ENCODE measurements at places on chromosomes 12 and 14.

- H3K4me3 ChIP-seq, result no peak overlapping the region
- H3K4me1 ChIP-seq, result peaks cover 6% of the 10 kb centered on the region
- H3K36me3 ChIP-seq, result no peaks in the 10 kb centered on the region
Measured at GRCh38 chr14:72553656-72554055, 340.2 kb downstream of the DPF3 start.

GRCh38 chr12:96766232-96766631, 140.8 kb upstream of the NEDD1 start:
- no peaks in the 10 kb centered on the region for H3K4me1 ChIP-seq
- DNase-seq, result no peak
- H3K36me3 ChIP-seq, result no peaks in the 10 kb centered on the region
- H3K27me3 ChIP-seq, result no peaks in the 10 kb centered on the region
- H3K27ac ChIP-seq, result no peak overlapping the region

- no peaks in the 10 kb centered on the region for H3K4me1 ChIP-seq
- no peak overlapping the region for H3K27ac ChIP-seq
- H3K27me3 ChIP-seq, result no peaks in the 10 kb centered on the region
Measured at GRCh38 chr12:130775953-130776856, 60.1 kb upstream of the RIMBP2 start.

DNA sequence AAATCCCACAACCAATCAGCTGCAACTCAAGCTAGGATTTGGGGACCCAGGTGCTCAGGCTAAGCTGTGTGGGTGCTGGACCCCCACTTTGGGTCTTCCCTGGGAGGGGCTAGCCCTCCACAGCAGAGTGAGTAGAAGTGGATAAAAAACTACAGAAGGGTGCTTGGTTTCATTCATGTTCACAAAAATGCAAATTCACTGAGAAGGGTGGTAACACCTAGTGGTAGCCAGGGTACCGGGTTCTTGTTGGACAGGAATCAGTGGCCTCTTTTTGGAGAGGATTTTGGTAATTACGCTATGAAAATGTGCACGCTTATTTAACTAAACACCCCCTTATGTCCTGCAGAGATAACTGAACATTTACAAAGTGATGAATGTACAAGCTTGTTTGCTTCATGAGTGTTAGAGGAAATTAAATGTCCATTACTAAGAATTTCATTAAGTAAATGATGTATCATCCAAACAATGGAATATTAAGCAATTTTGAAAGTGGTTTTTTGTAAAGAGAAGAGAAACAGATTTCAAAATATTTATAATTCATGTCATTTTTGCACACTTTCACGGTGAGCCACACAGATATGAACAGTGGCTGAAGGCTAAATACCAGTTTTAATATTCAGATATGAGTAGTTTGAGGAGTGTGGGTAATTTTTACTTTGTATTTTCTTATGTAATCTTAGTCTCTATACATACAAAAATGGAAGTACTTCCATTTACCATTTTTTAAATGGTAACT, 78.3 kb downstream of the DDX51 start:
- no peak for DNase-seq
- H3K36me3 ChIP-seq, result peaks cover 43% of the 10 kb centered on the region
- H3K27ac ChIP-seq, result no peak overlapping the region
- no peaks in the 10 kb centered on the region for H3K4me1 ChIP-seq

GRCh38 chr12:84982888-84983287, 53.2 kb downstream of the TSPAN19 start:
- no peaks in the 10 kb centered on the region for H3K36me3 ChIP-seq
- no peak for DNase-seq
- H3K27me3 ChIP-seq, result no peaks in the 10 kb centered on the region

GRCh38 chr14:69090187-69090789, 62.6 kb downstream of the DCAF5 start:
- H3K36me3 ChIP-seq, result peaks cover 62% of the 10 kb centered on the region
- no peak for DNase-seq
- H3K4me3 ChIP-seq, result no peak overlapping the region
- peaks cover 32% of the 10 kb centered on the region for H3K4me1 ChIP-seq
- H3K27ac ChIP-seq, result peak overlapping the region; percentile 65

DNA sequence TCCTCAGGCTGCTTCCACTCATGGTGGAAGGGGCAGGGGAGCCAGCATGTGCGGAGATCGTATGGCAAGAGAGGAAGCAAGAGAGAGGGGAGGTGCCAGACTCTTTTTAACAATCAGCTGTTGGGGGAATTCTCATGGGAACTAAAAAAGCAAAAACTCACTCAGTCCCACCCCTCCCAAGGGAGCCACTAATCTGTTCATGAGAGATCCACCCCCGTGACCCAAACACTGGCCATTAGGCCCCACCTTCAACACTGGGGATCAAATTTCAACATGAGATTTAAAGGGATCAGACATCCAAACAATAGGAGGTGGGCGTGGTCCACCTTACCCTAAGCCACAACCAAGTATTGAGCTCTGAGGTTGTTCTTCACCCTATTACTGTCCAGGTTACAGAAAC, 375.1 kb downstream of the GRIN2B start:
- H3K27me3 ChIP-seq, result no peaks in the 10 kb centered on the region
- no peak overlapping the region for H3K27ac ChIP-seq
- no peaks in the 10 kb centered on the region for H3K4me1 ChIP-seq
- no peak overlapping the region for H3K4me3 ChIP-seq
- no peaks in the 10 kb centered on the region for H3K36me3 ChIP-seq

- no peak overlapping the region for H3K4me3 ChIP-seq
- H3K27me3 ChIP-seq, result no peaks in the 10 kb centered on the region
- no peaks in the 10 kb centered on the region for H3K36me3 ChIP-seq
- peaks cover 34% of the 10 kb centered on the region for H3K4me1 ChIP-seq
- no peak for DNase-seq
Measured at GRCh38 chr12:32534698-32535097, 135.3 kb downstream of the FGD4 start.

DNA sequence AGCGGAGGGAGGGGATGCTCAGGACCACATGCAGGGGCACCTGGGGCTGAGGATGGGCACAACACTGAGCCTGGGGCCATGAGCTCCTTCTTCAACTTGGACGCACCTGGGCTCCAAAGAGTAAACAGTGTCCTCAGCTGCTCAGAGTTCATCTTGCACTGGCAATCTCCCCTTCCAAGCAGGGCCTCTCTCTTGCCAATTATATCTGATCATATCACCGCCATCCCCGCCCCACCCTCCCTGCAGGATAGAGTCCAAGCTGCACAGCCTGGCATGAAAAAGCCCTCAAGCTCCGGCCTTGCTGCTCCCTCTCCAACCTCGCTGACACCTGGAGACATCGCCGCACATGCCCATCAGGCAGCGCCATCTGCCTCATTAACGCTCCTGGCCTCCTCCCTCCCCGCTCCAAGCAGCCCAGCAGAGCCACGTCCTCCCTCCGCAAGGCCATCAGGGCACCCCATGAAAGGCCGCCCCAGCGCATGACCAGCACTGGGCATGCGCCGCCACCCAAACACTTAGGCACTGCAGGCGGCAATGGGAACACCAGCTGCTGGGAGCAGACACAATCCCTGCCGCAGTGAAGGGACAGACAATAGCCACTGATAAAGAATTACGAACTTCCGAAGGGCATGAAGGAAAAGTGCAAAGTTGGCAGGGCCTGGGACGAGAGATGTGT, 88.8 kb downstream of the CHGA start:
- no peak for DNase-seq
- H3K27ac ChIP-seq, result no peak overlapping the region
- H3K27me3 ChIP-seq, result no peaks in the 10 kb centered on the region
- peaks cover 17% of the 10 kb centered on the region for H3K4me1 ChIP-seq

DNA sequence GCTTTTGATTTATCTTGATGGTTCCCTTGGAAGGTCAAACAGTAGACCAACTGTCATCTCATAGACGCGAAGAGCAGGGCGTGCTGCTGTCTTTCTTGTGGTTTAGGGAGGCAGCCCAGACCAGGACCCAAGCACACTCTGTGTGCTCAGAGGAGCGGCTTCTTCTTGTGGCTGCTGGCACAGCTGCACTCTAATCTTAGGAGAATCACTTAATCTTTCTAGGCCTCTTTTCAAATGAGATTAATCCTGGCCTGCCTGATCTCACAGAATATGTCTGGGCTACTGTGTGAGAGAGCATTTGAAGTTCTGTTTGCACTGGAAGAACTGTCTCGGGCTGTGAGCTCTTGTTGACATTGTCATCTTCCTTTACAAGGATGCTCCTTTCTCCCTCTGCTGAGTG, 60.0 kb upstream of the TRAF3 start:
- no peak for DNase-seq
- no peaks in the 10 kb centered on the region for H3K27me3 ChIP-seq
- no peak overlapping the region for H3K4me3 ChIP-seq
- H3K36me3 ChIP-seq, result peaks cover 80% of the 10 kb centered on the region
- no peak overlapping the region for H3K27ac ChIP-seq
- no peaks in the 10 kb centered on the region for H3K4me1 ChIP-seq

- H3K36me3 ChIP-seq, result no peaks in the 10 kb centered on the region
- peaks cover 43% of the 10 kb centered on the region for H3K4me1 ChIP-seq
- H3K27me3 ChIP-seq, result no peaks in the 10 kb centered on the region
- peak; percentile 84 for DNase-seq
- H3K27ac ChIP-seq, result peak overlapping the region; percentile 83
Measured at GRCh38 chr14:35331605-35332516, 39.7 kb downstream of the PSMA6 start.

DNA sequence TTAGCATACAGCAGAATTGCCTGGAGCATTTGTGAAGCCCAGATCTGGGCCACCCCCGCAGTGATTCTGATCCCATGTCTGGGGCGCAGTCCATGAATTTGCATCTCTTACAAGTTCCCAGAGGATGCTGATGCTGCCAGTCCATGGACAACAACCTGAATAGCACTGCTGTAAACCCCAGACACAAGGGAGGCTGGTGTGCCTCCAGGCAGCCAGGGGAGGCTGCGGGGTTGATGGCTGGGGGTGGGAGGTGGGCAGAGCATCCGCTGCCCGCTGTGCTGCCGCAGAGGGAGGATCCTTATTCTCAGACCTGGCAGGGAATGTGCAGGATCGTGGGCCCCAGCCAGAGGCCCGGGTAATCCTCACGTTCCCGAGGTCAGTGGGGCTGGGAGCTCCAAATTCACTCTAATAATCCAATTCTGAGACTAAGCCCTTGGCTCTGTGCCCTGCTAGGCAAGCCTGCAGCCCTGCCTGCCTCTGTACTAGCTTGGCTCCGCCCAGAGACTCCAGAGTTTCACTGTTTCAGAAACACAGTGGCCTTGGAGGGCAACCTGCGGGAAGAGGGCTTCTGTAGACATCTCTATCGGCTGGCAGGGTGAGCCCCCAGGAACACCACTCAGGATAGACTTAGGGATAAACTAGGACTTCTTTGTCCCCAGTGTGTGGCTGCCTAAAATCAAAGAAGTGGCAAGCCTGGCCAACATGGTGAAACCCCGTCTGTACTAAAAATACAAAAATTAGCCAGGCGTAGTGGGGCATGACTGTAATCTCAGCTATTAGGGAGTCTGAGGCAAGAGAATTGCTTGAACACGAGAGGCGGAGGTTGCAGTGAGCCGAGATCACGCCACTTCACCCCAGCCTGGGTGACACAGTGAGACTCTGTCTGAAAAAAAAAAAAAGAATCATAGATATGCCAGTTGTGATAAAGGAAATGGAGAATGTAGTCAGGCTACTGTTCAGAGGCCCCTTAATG, 17.8 kb upstream of the MLEC start:
- H3K27me3 ChIP-seq, result no peaks in the 10 kb centered on the region
- DNase-seq, result no peak
- no peaks in the 10 kb centered on the region for H3K36me3 ChIP-seq
- no peaks in the 10 kb centered on the region for H3K4me1 ChIP-seq

GRCh38 chr12:91099836-91100235, 11.5 kb downstream of the LUM start:
- no peaks in the 10 kb centered on the region for H3K36me3 ChIP-seq
- H3K27ac ChIP-seq, result no peak overlapping the region
- DNase-seq, result no peak
- H3K27me3 ChIP-seq, result no peaks in the 10 kb centered on the region

DNA sequence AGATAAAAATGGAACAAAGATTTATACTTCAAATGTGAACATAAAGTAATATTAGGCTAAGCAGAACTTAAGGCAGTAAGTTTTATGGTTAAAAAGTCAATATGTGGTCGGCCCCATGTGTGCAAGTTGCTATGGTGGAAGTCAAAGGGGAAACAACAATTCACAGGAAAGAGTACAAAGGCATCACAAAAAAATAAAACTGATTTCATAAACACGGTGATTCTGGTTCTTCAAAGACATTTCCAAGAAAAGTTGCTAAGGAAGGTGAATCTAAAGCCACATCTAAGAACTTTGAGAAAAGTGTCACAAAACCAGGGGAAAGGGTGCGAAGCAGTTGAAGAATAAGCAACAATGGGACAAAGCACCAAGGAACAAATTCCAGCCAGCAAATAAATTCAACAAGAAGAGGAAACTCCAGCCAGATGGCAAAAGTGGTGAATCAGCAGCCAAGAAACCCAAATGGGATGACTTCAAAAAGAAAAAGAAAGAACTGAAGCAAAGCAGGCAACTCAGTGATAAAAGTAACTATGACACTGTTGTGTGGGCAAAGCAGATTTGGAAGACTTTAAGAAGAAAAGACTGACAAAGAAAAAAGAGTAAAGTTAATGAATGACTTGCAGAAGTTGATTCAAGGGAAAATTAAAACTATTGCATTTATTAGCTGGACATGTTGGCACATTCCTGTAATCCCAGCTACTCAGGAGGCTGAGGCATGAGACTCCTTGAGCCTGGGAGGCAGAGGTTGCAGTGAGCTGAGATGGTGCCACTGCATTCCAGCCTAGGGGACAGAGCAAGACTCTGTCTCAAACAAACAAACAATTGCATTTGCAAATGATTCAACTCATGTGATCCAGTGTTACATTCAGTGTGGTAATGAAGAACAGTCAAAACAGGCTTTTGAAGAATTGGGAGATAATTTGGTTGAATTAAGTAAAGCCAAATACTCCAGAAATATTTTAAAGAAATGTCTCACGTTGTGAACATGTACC, 19.5 kb downstream of the PTGDR start:
- no peak overlapping the region for H3K27ac ChIP-seq
- no peaks in the 10 kb centered on the region for H3K27me3 ChIP-seq
- no peaks in the 10 kb centered on the region for H3K4me1 ChIP-seq
- H3K36me3 ChIP-seq, result no peaks in the 10 kb centered on the region
- DNase-seq, result no peak
- H3K4me3 ChIP-seq, result no peak overlapping the region

DNA sequence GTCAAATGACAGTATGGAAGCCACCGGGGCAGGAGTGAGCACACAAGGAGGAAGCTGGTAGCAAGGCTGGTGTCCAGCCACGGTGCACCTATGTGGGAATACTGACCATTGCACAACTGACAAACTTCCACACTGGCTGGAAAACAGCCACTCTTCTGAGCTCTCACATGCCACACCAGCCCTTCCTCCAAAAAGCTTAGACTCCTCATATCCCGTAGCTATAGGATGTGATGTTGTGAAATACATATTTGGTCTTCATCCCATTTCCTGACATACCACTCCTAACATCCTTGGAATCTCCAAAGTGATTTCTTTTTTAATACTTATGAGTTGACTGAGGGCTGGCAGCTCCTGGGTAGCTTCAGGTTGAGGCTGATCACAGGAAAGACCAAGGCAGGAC, 103.6 kb downstream of the NTF3 start:
- no peaks in the 10 kb centered on the region for H3K4me1 ChIP-seq
- no peak overlapping the region for H3K4me3 ChIP-seq
- no peak for DNase-seq
- no peaks in the 10 kb centered on the region for H3K36me3 ChIP-seq

- no peak overlapping the region for H3K4me3 ChIP-seq
- no peaks in the 10 kb centered on the region for H3K27me3 ChIP-seq
- DNase-seq, result no peak
- peaks cover 7% of the 10 kb centered on the region for H3K4me1 ChIP-seq
- no peak overlapping the region for H3K27ac ChIP-seq
Measured at GRCh38 chr12:26821212-26821701, 11.7 kb downstream of the ITPR2 start.

GRCh38 chr12:109174468-109174867, 58.1 kb downstream of the ACACB start:
- no peaks in the 10 kb centered on the region for H3K4me1 ChIP-seq
- no peak overlapping the region for H3K27ac ChIP-seq
- H3K4me3 ChIP-seq, result no peak overlapping the region
- no peak for DNase-seq
- peaks cover 21% of the 10 kb centered on the region for H3K36me3 ChIP-seq
